ENCODE measurements at places on chromosomes 5 and 9.

GRCh38 chr5:36606428-36607113, at the start of gene SLC1A3:
SLC1A3 (plus strand) TSS chr5:36606606; CDS start chr5:36608424, 1,818 bp downstream.
- peak; percentile 32 for DNase-seq

GRCh38 chr5:60538955-60539866, 160.8 kb downstream of the DEPDC1B start:
- DNase-seq = no peak

- DNase-seq = no peak
Measured at GRCh38 chr5:179300581-179301180, 44.6 kb downstream of the ADAMTS2 start.

DNA sequence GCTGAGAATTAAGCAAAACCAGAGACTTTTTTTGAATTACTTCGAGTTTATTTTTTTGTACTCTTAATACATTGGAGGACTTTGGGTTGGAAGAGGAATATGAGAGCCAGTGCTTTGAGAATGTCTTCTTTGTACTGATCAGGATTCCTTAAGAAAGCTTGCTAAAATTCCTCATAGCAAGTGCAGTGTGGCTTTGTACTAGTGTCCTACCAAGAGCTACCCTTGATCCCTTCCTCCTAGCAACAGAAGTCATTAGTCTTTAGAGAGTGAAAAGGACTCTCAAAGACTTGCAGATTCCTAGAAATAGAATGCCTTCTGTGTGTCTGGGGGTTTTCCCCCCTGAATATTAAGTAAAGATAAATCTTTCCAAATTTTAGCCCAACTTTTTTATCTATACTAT, 276.1 kb downstream of the ARHGAP26 start:
- no peak for DNase-seq

DNA sequence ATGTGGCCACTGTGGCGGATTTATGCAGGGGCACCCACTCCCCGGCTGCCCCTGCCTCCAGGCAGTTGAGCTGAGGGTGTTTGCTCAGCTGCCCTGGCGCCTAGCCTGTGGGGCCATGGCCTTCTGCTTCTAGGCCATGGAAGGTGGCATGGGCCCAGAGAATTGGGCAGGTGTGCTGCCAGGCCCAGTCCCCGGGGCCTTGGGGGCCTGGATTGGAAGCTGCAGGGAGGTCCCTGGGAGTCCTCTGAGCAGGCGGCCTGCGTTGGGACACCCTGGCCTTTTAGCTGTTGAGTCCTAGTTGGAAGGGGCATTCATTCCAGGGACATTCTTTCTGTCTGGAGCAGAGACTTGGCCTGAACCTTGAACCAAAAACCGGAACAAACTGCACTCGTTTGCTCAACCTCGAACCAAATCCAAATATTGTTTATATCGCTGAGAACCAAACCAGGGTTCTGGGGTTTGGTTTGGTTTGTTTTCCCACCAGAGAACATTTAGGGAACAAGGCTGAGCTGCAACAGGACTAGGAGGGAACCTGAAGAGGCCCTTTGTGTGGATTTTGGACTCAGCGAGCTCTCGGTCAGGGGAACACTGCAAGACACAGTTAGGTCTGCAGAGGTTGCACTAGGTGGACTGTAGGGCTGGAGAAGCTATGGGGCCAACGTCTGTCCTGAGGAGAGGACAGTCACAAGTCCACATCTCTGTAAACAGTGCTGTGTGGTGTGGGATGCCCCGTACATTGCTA, 116.8 kb downstream of the BOD1 start:
- DNase-seq = no peak

DNA sequence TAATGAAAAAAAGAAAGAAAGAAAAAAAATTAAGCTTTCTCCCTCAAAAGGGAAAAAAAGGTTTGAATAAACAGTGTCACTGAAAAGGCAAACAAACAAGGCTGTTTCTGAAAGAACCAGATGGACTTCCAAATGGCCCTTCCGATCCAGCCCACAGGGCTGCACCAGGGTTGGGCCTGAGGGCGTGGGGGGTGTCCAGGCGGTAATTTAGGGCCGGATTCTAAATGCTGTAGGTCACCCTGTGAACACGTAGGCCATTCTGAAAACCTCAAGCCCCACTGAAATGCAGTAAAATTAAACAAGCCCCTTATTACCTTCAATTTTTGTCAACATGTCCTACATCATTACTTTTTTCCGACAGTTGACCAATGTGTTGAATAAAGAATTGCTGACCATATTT, 132.1 kb downstream of the HSD17B3 start:
- no peak for DNase-seq

- no peak for DNase-seq
Measured at GRCh38 chr5:6115852-6116251, 262.5 kb downstream of the MED10 start.
